Pulmonary artery endothelial cell (primary cell): ENCODE measurements at places on chromosomes 3 and 15. TPM values are rescaled to one million over a fixed set of nuclear protein-coding genes. Genes with fewer than 3 reads are reported as not detected.

DNA sequence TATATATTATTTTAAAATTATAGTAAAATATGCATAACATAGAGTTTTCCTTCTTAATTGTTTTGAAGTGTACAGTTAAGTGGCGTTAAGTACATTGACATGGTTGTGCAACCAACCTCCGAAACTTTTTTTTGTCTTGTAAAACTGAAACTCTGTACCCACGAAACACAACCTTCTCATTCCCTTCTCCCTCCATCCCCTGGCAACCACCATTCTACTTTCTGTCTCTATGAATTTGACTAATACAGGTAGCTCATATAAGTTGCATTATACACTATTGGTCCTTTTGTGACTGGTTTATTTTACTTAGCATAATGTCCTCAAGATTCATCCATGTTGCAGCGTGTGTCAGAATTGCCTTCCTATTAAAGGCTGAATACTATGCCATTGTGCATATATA is 179.4 kb downstream of the SATB1 start:
- no peak for DNase-seq

DNA sequence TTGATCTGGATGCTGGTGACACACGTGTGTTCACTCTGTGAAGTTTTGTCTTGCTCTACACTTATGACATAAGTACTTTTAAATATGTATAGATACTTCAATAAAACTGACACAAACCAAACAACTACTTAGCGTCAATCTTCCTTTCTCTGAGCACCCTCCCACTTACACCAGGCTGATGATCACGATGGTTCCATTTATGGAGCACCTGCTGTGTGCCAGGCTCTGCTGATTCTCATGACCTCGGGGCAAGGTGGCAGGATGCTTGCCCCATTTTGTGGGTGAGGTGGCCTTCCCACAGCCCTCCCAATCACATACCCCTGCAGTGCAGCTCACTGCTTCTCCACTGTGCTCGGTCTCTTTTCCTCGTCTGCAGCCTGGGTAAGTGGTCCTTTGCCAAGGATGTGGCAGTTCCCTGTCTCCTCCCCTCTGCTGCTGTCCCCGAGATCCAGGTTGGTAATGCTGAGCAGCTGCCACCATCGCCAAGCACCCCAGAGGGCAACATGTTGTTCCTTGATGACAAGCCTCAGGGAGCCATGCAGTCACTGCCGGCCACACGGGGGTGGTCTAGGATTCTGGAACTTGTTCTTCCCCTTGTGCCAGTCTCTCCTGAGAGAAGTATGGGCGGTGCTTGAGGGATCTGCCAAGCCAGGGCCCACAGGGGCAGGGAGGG is 20.6 kb upstream of the ADCY5 start:
- DNase-seq: no peak

DNA sequence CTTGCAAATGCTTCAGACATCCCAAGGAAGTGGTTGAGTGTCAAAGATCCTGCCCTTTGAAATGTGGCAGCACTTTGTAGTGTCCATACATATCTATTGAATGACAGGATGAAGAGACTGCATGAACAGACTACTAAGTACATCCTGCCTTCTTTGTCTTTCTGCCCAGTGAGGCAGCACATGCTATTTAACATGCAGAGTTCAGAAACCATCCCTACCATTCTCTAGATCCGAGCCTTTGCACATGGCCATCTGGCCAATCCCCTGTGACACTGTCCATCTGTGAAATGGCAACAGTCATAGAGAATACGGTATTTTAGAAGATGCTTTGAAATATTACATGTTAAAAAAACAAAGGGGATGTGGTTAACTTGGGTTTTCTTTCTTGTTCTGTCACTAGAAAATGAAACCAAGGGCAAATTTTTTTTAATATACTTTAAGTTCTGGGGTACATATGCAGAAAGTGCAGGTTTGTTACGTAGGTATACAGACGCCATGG is 519.6 kb downstream of the NTRK3 start:
- DNase-seq: no peak

- DNase-seq: no peak
Observed at GRCh38 chr3:4687167-4687566, 194.0 kb downstream of the ITPR1 start.

ERICH6 gene
- total RNA-seq: not detected in 2 replicates

LRRC28 gene
- 13.4 and 14.8 TPM in 2 replicates for total RNA-seq
